ENCODE measurements at places on chromosomes 6 and 20. TPM values are rescaled to one million over a fixed set of nuclear protein-coding genes. Genes with fewer than 3 reads are reported as not detected.

The FOXA2 gene
- total RNA-seq: not detected

The HLA-DOA gene
- total RNA-seq: not detected

The SLC17A3 gene
- total RNA-seq: not detected

The RSPH9 gene
- not detected for total RNA-seq

The AFG1L gene
- total RNA-seq: 4.2 TPM

The LINC00237 gene
- not detected for total RNA-seq

The TSBP1 gene
- not detected for total RNA-seq

The CLPSL2 gene
- not detected for total RNA-seq

The CCN5 gene
- 25.1 TPM for total RNA-seq

Data from cardiac ventricle fibroblast (primary cell).